ENCODE measurements at places on chromosomes 6 and 20. TPM values are rescaled to one million over a fixed set of nuclear protein-coding genes. Genes with fewer than 3 reads are reported as not detected.

Gene PACRG
- 7.2 TPM for total RNA-seq

Gene PEX6
- 17.1 TPM for total RNA-seq

Gene ASIP
- not detected for total RNA-seq

GRCh38 chr6:44301106-44301505 lies 12.0 kb downstream of the AARS2 start:
- no peak for DNase-seq

GRCh38 chr6:99366852-99367251 lies 17.4 kb upstream of the FAXC start:
- no peak for DNase-seq

- no peak for DNase-seq
These were observed 68.6 kb downstream of the BCKDHB start for GRCh38 chr6:80174900-80175572.

Measured in cerebellum (tissue), 4 donors.